ENCODE measurements at places on chromosomes 7 and 10. TPM values are rescaled to one million over a fixed set of nuclear protein-coding genes. Genes with fewer than 3 reads are reported as not detected.

PTCD1 gene
- total RNA-seq, result 9.1 TPM

DIP2C gene
- total RNA-seq, result 0.22 TPM

CACNA2D1 gene
- total RNA-seq, result not detected

C10orf53 gene
- not detected for total RNA-seq

- H3K4me3 ChIP-seq, result no peak overlapping the region
- H3K36me3 ChIP-seq, result peaks cover 18% of the 10 kb centered on the region
- H3K4me1 ChIP-seq, result peaks cover 59% of the 10 kb centered on the region
- no peak for DNase-seq
- H3K27me3 ChIP-seq, result no peaks in the 10 kb centered on the region
These were observed 7.0 kb downstream of the OSBPL3 start for GRCh38 chr7:24972991-24973390.

DNA sequence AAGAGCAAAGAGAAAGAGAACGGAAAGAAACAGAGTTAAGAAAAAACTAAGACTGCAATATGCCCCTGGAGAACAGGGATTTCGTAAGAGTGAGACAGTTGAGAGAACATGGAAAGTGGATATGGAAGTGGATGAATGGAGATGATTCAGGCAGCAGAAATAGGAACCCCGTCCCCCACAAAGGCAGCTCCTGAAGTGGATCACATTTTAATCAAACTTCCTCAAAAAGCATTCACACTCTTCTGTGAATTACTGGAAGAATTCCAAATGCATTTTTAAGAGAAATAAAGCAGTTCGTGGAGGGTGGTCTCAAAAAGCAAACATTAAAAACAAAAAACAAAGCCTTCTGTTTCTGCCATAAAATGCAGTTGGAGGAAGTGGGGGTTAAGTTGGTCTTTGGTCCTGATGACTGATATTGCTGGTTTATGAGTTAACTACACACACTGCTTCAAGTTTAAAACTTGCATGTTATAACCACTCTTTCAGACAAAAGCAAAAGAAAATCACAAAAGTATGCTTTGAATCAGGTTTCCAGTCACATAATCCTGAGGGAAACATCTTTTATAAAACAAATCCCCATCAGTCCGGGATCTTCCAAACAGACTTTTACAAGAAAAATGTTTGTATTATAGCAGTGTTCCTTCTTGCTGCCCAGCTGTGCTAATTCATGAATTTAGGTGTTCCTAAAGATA lies 214.3 kb downstream of the FANK1 start:
- H3K27me3 ChIP-seq, result peaks cover 10% of the 10 kb centered on the region
- H3K27ac ChIP-seq, result no peak overlapping the region
- DNase-seq, result no peak
- no peaks in the 10 kb centered on the region for H3K4me1 ChIP-seq
- H3K4me3 ChIP-seq, result no peak overlapping the region

DNA sequence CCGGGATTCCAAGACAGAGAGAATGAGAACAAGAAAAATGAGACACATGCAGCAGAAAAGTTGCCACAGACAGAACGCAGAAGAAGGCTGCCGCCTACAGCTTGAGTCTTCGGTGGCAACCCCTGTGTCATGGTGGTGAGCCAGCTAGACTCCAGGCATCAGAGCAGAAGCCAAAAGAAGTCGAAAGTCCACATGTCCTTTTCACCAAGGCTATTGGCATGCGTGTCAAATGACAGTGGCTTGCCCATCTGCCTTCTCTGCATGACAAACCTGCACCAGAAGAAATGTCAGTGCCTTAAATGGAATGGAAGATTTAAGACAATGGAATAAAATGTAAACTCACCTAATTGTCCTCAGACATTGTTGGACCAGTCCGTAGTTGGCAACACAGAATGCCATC lies 93.9 kb upstream of the NPSR1 start:
- DNase-seq, result no peak
- no peaks in the 10 kb centered on the region for H3K4me1 ChIP-seq
- no peaks in the 10 kb centered on the region for H3K36me3 ChIP-seq

DNA sequence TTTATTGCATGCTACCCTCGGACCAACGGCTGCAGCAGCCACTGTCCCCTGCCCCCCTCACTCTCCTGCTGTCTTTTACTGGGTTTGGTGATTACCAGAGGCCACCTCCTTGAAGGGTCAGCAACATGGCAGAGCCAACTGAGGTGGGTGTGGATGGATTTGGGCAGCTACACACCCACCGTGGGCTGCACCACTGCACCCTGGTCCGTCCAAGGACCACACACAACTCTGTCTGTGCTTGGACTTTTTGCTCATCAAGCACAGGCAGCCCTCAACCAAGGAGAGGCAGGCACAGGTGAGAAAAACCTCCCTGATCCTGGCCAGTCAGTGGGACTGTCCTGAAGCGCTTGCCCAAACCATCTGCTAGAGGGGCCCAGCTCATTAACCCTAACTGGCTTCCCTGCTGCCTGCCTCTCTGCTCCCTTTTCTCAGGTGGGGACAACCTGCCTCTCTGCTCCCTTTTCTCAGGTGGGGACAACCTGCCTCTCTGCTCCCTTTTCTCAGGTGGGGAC lies 239.5 kb upstream of the PITRM1 start:
- H3K27me3 ChIP-seq, result peaks cover 3% of the 10 kb centered on the region
- no peak for DNase-seq
- no peak overlapping the region for H3K4me3 ChIP-seq

DNA sequence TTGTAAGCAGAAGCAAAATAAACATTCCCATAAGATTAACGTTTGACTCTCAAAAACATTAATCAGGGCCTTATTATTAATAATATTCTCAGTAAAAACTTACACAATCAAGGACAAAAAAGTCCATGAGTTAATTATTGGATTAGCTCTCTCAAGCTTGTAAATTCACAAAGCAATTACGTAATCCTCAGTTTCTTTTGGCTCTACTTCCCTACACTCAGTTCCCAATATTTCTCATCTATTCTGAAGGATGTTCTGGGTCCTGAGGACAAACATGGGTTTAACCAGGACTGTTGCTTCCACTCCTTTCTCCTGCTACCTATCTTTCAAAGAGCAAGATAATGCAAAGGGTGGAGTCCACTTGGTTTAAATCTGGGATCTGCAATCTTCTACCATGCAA lies 15.1 kb downstream of the FBXL13 start:
- DNase-seq, result no peak
- H3K4me3 ChIP-seq, result no peak overlapping the region
- H3K27ac ChIP-seq, result no peak overlapping the region
- H3K27me3 ChIP-seq, result no peaks in the 10 kb centered on the region

DNA sequence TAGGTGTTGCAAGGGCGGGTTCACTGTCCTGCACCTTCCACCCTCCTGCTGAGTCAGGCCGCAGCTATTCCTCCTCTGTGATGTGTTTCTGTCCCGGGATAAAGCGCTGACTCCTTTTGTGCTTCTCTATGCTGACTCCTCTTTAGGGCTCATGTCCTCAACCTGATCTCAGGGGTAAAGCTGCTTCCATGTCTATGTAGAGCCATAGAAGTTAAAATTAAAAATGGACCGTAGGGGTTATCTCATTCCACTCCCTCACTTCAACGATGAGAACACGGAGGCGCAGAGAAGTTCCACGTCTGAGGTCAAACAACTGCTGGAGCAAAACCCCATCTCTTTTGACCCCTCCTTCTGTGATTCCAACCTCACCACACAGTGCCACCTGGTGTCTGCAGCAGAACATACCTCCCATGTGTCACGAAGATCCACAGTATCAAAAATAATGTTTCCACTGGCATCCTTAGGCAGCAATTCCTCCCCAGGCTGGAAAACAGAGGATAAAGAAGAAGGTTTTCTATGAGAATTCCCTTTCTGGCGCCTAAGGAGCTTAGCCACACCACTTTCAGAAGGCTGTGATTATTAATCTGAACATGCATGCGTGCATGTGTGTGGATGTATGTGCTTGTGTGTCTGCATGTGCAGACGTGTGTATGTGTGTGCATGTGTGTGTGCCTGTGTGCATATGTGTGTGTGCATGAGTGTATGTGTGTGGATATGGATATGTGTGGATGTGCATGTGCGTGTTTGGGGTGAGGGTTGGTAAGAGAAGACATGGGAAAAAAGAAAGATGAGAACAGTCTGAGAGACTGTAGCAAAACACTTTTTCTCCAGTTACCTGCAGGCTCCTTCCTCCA lies 81.2 kb upstream of the UCN3 start:
- DNase-seq, result peak; percentile 52
- no peaks in the 10 kb centered on the region for H3K36me3 ChIP-seq
- H3K4me3 ChIP-seq, result no peak overlapping the region
- no peak overlapping the region for H3K27ac ChIP-seq
- H3K4me1 ChIP-seq, result peaks cover 17% of the 10 kb centered on the region

GRCh38 chr7:15752377-15752776 lies 65.9 kb upstream of the MEOX2 start:
- no peak overlapping the region for H3K4me3 ChIP-seq
- H3K27me3 ChIP-seq, result no peaks in the 10 kb centered on the region
- DNase-seq, result no peak
- H3K27ac ChIP-seq, result no peak overlapping the region
- H3K36me3 ChIP-seq, result no peaks in the 10 kb centered on the region

DNA sequence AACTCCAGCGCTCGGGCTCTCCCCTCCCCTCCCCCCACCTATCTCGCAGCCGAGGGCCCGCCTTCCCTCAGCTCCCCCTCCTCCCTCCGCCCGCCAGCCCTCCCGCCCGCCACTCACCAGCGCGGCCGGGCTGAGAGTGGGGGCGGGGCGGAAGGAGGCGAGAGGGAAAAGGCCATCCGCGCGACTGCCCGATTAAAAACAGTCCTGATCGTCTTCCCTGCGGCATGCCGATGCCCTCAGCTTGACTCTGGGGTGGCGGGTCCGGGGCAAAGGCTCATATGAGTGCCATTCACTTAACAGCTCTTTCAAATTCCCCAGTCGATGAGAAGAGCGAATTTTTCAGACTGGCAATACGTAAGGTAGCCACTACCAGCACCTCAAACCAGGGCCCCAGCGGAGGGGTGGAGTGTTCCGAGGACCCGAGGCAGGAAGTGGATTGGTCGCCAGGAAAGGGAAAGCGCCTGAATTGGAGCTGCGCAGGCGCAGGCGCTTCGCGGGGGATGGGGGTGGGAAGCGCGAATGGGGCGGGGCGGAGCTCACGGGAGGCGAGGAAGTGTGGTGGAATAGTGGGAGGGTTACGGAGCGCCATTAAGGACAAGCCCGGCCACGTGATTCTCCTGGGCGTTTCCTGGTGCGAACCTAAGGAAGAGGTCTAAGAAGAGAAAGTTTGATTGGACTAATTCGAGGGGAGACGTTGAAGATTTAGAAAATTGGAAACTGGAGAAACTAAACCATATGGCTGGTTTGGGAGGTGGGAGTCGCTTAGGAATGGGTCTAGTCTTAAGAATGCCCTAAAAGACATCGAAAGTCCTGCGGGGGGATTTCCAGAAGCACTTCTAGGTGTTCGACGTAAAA lies at the start of gene UPF2:
Gene UPF2 (minus strand): TSS at position 13 of the 855 bp plus-strand sequence. CDS start 7,386 bp downstream, outside the sequence.
- H3K36me3 ChIP-seq, result peaks cover 22% of the 10 kb centered on the region
- peaks cover 27% of the 10 kb centered on the region for H3K4me1 ChIP-seq
- DNase-seq, result peak; percentile 97
- H3K27me3 ChIP-seq, result no peaks in the 10 kb centered on the region

- H3K27me3 ChIP-seq, result peaks cover 5% of the 10 kb centered on the region
- H3K36me3 ChIP-seq, result no peaks in the 10 kb centered on the region
- H3K4me1 ChIP-seq, result no peaks in the 10 kb centered on the region
- DNase-seq, result no peak
These were observed 15.6 kb upstream of the KIAA1217 start for GRCh38 chr10:24193330-24193729.

DNA sequence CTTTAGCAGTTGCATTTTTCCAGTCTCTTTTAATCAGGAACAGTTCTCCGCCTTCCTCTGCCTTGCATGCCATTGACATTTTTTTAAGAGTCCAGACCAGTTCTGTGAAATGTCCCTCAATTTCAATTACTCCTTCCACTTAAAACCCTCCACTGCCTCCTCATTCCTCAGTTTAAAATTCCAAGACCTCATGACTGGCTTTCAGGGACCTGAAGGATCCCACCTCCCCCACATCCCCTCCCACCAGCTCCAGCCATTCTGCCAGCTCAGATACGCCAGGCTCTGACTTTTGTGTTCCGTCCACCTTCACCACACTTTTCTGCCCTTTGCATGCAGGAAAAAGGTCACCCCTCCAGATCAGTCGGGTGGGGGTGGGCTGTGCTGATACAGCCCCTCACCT lies 8.7 kb downstream of the TNRC18 start:
- no peak for DNase-seq
- peaks cover 9% of the 10 kb centered on the region for H3K4me1 ChIP-seq
- H3K27me3 ChIP-seq, result peaks cover 58% of the 10 kb centered on the region
- H3K36me3 ChIP-seq, result no peaks in the 10 kb centered on the region
- H3K4me3 ChIP-seq, result no peak overlapping the region

DNA sequence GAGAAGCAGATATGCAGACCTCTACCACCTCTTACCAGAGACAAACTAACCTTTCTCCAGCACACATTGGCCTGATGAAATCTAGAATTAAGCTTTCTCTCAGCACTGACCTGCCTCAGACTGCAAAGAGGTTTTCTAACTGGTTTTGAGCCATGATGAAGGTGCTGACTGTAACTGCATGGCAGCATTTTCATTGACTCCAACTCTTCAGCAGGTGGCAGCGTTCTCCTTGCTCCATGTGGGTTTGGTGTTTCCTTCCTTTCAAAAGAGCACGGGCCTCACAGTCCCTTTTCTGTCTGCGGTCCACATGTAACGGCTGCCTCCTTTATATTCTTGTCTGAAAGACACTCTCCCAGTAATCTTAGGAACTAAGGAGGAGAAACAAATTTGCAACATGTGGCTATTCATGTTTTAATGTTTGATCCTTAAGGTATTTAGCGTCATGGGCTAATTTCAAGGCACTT lies 12.6 kb downstream of the KLLN start:
- H3K27ac ChIP-seq, result no peak overlapping the region
- H3K36me3 ChIP-seq, result no peaks in the 10 kb centered on the region
- H3K27me3 ChIP-seq, result no peaks in the 10 kb centered on the region
- peaks cover 4% of the 10 kb centered on the region for H3K4me1 ChIP-seq
